Glomerular endothelial cell (primary cell): ENCODE measurements at places on chromosomes 16 and 17.

GRCh38 chr16:70396246-70396904 lies 42.5 kb downstream of the ST3GAL2 start:
- no peak for DNase-seq

GRCh38 chr16:30813821-30814189 lies 26.8 kb upstream of the ZNF629 start:
- no peak for DNase-seq

DNA sequence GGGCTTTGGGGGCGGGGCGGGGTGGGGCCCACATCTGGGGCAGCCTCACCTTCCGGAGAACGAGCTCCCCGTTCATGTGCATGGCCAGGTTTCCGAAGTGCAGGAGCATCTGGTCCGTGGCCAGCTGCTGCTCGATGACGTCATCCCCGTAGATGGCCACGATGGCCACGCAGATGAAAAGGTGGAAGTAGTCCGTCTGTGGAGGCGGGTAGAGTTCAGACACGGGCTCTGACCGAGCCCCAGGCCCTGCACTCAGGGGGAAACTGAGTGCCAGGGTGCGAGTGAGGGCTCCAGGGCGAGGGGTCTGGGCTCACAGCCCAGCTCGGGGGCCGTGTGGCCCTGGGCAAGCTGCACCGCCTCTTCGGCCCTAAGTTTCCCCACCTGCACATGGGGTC lies 93.7 kb downstream of the TBC1D16 start:
- no peak for DNase-seq

- DNase-seq = no peak
Observed at GRCh38 chr17:34974179-34974578, 6.1 kb upstream of the LIG3 start.

GRCh38 chr16:86722970-86723369 lies 144.6 kb downstream of the FOXL1 start:
- DNase-seq = no peak

- no peak for DNase-seq
Observed at GRCh38 chr17:70251706-70252105, 82.4 kb downstream of the KCNJ2 start.

DNA sequence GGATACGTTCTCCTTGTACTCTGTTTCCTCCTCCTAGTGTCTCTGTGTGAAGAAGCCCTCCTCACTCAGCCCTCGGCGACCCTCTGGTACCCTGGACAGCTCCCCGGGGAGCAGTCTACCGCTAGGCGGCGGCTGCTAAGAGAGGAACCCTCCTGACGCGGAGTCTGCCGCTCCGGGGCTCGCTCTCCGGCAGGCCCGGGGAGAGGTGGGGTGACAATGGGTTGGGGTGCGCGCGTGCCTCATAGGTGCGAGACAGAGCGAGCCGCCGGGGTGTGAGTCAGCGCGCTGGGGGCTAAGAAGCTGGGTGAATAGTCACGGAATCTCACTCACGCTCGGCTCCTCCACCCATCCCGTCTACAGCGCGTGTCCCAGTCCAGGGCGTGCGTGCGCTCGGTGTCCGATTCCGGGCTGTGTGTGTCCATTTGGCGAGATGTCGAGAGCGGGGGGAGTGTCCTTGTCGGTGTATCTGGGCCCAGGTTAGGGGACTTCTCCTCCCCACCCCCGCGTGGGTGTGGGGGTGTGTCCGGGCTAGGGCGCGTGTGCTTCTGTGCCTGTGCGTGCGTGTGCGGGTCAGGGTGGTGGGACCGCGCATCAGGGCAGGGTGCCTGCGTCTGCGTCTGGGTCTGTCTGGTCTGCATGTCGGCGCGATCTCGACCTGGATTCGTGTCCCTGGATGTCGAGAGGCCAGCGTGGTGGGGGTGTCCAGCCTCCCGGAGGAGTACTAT lies 577 bp upstream of the HS3ST2 start:
- no peak for DNase-seq

GRCh38 chr17:8489841-8490240 lies 54.2 kb downstream of the NDEL1 start:
- no peak for DNase-seq
